Stimulated activated naive CD4-positive, alpha-beta T cell treated with Interleukin-2 at 50 U/mL for 16 hours (primary cell): ENCODE measurements at places on chromosomes 6 and 20.

- DNase-seq: no peak
Observed at GRCh38 chr6:129235167-129236000, 352.4 kb downstream of the LAMA2 start.

GRCh38 chr6:157644043-157644810 is 178.8 kb upstream of the SNX9 start:
- DNase-seq: no peak

DNA sequence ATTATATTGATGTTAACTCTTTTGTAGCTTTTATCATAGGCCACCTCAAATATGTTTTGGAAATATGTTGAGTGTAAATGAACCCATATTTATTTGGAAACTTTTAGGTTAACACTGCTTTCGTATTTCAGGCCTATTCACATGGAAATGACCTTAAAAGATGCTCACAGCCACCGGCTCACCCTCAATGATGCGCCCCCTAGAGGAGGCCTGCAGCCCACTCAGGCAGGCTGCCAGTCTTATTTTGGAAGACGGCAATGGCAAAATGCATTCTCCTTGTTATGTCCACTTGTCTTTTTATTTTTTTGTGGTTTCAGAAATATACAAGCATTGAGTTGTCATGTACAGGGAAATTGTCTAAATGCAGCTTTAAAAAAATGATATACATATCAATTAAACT is 869.7 kb downstream of the PHF3 start:
- no peak for DNase-seq

DNA sequence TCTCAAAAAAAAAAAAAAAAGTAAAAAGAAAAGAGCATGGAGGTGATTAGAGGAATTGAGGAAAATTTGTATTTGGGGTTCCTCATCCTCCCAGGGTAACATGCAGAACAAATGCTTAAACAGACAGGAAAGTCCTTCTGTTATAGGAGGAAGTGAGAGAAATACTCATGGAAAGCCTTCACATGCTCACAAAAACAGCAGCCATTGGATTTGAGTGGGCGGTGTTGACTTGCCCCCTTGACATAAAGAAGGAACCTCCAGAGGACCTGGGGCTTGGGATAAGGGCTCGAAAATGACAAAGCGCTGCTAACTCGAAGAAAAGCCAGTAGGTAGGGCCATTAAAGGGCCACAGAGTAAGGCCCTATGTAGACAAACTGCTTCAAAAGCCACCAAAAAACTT is 17.5 kb upstream of the SAMHD1 start:
- DNase-seq: no peak

DNA sequence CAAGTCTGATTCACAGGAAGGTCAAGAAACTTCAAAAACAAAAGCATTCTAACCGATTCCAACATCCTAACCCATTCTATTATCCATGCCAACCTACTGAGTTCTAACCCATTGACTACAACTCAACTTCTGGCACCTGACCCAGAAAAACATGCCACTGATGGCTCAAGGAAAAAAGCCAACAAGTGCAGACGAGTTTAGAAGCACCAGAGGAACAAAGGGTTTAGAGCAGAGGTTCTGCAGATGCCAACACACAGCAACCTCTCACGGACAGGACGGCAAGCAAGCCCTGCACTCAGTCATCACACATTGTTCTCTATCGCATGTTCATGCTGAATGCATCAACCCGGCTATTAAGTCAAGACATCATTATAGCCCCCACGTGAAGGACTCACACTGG is 25.2 kb upstream of the MC3R start:
- DNase-seq: no peak

GRCh38 chr6:168875811-168876576 is 377.7 kb downstream of the THBS2 start:
- no peak for DNase-seq

GRCh38 chr6:51411496-51412125 is 592.9 kb downstream of the TFAP2B start:
- no peak for DNase-seq

- peak; percentile 55 for DNase-seq
Observed at GRCh38 chr20:31602779-31603441, 2.2 kb upstream of the ID1 start.
